Gastroesophageal sphincter (tissue), 4 donors: ENCODE measurements at places on chromosomes 2 and 18.

GRCh38 chr2:221129657-221130056 lies 442.4 kb downstream of the EPHA4 start:
- peak; percentile 19 for ATAC-seq

GRCh38 chr2:28681158-28681571 lies 70.5 kb upstream of the PPP1CB start:
- no peak for ATAC-seq

DNA sequence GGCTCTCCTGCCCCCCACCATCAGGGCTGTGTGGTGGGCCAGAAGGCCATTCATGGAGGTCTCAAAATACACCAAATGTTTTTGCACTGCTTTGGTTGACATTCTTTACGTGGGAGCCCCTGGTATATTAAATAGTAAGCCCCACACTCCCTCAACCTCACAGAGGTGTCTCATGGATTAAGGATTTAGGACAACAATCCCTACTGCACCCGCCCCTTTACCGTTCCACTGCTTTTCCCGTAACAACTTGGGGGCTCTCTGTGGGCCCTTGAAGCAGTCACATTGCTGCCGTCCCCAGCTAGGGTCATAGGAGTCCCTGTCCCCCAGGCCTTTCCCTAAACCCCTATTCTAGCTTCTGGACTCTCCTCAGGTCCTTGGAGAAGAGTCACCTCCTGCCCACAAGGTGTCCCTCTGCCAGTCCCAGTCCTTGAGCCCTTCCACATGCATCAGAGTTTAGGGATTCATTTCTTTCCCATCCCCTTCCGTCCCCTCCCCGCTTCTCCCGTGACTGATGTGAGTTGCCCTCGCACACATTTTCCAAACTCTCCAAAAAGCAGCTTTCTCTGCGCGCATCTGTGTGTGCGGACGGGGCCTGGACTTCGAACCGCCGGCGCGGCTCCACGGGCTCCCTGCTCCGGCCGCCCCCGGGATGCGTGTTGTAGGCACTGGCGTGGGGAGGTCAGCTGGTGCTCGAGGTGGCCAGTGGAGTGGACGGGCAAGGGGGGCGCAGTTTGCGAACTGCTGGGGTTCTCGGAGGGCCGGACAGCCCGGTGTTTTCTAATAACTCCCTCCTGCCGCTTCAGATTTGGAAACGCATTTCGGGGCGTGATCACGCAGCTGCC lies 84.8 kb downstream of the LYPD1 start:
- ATAC-seq = no peak

- ATAC-seq = no peak
These were observed 1859.7 kb upstream of the CELF4 start for GRCh38 chr18:39425172-39425850.

DNA sequence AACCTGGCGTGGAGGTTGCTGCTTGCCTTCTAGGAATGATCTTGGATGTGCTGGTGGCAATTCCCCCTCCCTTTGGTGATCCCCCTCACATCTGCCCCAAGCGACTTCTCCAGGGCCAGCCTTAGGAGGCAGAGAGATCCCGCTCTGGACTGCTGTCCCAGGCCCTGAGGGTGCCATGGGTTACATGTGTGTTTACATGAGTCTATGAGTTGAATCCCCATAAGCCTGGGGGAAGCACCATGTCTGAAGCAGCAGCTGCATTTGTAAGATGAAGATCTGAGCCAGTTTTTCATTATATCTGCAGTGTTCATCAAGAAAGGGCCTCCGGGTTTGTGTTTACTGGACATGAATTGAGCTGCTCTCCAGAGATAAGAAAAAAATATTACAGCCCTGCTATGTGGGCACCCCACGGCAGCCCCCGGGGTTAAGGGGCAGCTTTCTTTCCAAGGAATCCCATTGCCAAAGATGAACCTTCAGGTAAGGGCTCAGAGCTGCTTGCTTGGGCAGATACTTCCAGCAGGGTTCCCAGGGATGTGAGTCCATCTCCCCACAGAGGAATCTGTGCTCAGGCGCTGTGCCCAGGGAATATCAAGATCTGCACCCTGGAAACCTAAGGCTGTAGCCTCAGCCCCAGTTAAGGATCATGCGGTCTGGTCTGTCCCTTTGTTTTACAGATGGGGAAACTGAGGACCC lies 46.0 kb downstream of the MRPS5 start:
- no peak for ATAC-seq

- ATAC-seq = no peak
These were observed 420.6 kb downstream of the IRS1 start for GRCh38 chr2:226378753-226379705.

DNA sequence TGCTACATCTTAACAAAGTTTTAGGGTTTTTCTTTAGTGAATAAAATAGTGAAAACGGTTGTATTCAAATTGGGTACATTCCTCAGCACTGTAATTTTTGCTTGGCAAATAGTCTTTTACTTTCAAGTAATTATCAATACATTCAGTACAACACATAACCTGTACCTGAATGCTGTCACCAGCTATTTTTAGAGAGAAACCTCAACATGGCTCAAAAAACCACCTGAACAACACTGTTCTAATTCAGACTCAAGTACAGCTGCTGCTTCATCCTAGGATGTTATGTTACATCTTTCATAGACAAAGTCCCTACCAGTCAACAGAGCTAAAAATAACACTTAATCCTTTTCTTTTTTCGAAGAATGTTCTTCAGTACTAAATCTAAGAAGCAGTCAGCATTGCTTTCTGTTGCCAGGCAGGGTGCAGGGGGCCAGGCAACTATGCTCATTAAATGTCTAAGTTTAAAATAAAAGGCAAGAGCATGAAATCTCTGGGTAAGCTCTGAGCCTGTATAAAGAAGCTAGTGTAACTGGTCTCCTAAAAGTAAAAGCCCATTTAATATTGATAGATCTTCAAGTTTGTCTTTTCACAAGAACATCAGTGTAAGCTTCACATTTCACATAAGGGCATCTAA lies 20.5 kb downstream of the PDIA6 start:
- no peak for ATAC-seq

DNA sequence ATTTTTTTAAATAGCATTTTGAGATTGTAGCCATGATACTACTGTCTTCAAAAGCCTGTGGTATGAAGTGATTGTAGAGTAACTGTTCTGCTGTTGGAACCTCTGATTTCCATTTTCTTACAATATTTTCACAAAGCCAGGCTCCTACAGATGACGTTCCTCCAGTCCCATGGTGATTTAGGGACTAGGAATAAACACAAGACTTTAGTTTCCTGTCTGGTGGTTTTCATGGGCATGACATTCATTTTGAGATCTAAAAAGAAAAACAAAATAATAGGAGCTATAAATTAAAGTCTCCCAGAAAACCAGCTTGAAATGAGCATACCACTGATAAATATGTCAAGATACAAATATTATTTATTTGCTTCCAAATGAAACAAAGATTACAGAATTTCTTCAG lies 1223.5 kb upstream of the CELF4 start:
- no peak for ATAC-seq

GRCh38 chr18:28961669-28962228 lies 784.8 kb upstream of the CDH2 start:
- no peak for ATAC-seq

DNA sequence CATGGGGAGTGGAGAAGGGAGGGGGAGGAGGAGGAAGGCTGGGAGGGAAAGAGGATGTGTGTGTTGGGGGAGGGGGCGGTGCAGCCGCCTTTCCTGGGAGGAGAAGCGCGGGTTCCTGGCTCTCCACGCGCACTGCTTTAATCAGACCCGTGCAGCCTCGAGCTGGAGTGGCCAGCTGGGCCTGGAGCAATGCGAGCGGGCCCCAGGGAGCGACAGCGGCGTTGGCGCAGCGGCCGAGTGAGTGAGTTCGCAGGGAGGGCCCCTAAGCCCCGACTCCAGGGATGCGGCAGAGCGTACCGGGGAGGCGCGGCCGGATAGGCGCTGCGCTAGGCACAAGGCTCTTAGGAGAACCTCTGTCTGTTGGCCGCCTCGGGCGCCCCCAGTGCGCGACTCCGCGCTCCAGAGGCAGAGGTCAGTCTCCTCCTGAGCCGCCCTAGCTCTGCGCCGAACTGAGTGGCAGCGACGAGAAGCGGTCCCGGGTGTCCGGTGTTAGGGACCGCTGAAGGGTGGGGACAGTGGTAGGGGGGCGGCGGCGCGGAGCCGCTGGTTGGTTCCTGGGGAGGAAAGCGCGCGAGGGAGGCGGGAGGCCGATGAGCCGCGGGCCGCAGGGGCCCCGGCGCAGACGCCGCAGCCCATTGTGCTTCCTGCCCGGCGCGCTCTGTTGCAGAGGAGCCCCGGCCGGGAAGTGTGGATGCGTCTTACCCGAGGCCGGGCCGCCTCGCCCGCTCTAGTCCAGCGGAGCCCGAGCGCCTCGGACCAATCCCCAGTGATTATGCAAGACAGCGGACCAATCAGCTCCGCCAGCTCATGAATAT lies 455 bp upstream of the DLX1 start:
- peak; percentile 80 for ATAC-seq

GRCh38 chr18:35005963-35006577 lies 35.1 kb upstream of the MAPRE2 start:
- ATAC-seq = peak; percentile 84

GRCh38 chr18:79321625-79322405 lies 73.9 kb upstream of the NFATC1 start:
- ATAC-seq = no peak

DNA sequence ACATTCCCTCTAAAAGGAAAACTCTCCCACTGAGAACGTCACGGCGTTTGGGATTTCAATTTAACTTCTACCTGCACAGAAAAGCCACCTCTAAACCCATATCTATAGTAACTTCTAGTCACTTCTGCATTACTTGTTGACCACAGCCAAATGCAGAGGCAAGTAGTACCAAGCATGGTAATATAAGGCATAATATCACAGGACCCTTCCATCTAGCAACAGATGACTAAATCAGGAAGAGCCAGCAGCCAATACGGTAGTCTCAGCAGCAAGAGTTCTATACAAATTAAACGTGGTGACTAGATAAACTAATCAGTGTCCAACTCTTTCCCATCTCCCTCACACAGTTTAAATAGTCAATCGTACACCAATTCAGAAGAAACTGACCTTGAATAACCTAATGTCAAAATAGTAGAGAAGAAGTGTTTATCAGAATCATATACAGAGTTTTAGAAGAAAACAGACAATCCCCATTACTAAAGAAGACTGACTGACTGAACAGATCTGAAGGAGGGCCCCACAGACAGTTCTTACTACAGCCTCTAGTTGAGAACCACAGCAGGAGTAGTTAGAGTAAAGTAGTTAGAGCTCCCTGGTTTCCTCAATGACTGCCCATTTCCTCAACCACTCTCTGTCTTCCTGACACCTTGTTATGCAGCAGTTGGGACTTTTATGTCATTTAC lies 30.0 kb downstream of the MEMO1 start:
- no peak for ATAC-seq

DNA sequence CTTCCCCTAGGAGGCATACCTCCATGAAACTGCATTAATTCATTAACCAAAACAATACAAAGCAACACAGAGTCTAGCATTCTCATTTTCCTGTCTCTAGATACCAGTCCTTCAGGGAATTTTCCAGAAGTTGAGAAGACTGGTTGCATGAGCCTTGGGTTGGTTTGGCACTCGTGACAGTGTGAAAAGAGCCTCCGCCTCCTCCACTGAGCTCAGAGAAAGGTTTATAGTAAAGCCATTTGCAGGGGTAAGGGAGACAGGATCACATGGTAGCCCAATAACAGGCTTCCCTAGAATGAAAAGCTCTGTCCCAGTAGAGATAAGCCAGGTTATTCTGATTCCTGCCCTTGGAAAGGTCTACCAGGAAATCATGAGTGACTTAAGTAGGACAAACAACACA lies 9.7 kb upstream of the TMEM247 start:
- ATAC-seq = no peak

GRCh38 chr2:38466876-38467767 lies 90.0 kb upstream of the ATL2 start:
- peak; percentile 85 for ATAC-seq

GRCh38 chr2:199883474-199884212 lies 27.4 kb upstream of the C2orf69 start:
- no peak for ATAC-seq

GRCh38 chr18:9762526-9762925 lies 54.4 kb downstream of the RAB31 start:
- ATAC-seq = no peak

- ATAC-seq = no peak
These were observed 37.5 kb downstream of the POLR1A start for GRCh38 chr2:86068136-86068588.

DNA sequence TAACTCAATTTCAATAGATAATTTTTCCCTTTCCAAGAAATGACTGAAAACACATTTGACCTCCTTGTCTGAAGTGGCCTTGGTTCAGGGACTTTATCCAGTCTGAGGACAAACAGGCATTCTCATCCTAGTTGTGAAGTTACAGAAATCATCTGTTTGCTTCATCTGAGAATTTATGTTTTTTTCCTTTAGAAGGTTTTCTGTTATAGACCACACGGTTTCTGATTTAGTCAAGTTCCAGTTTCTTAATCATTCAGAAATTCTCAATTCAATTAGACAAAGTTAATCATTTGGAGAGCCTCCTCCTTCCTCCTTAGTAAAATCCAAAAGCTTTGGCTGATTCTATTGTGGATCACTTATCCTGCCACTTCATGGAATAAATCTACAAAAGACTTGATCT lies 60.9 kb downstream of the ICOS start:
- ATAC-seq = no peak

DNA sequence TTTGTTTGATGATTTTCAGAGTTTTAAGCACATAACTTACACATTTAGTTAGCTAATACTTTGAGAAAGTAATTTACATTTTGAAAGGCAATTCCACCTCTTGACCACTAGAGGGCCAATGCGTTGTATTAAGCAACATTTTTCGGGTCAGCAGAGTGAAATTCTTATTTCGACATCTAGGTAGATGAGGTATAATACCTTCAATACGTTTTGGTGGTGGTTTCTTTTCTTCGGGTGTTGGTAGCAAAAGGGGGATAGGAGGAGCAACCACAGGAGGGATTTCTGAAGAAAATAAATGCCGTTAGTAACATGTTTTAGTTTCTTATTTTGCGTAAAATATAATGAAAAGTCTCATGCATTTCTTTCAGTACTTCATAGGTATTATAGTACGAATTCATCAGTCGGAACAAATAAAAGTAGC lies 106.3 kb downstream of the TTN start:
- no peak for ATAC-seq

- ATAC-seq = peak; percentile 6
These were observed 41.9 kb upstream of the ZFP36L2 start for GRCh38 chr2:43268066-43268953.

DNA sequence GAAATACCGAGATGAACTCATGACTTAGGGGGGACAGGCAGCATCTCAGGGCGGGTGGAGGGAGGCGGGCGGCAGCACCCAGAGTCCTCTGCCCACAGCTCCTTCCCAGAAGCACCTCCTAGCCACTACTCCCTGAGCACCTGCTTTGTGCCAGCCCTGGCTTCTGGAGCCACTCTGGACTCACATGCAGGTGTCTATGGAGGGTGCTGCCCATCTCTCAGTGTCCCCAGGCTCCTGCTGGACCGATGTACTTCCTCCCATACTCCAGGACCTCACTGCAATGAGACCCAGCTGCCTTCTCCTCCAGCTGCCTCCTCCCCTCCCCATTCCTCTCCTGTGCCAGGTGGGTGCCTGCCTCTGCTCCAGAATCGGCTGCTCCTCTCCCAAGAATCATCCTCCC lies 22.1 kb upstream of the OTOS start:
- ATAC-seq = no peak

DNA sequence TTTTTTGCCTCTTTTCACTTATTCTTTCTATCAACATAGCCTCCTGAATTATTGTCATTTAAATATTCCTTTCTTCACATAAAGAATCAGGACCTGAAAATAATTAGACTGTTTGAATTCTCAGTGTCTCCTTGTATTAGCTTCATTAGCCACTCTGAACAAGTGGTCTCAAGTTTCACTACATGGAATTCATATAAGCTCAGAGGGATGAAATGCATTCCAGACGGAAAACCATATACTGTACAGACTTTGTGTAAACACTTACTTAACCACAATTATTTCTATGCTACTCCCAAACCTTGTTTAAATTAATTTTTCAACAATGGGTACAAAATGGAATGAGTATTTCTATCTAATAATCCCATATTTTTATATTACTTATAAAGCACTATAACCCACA lies 53.4 kb downstream of the CHN1 start:
- ATAC-seq = no peak
